Activated T-cell treated with anti-CD3 and anti-CD28 coated beads for 1 hour (primary cell): ENCODE measurements at places on chromosomes 1 and 21.

DNA sequence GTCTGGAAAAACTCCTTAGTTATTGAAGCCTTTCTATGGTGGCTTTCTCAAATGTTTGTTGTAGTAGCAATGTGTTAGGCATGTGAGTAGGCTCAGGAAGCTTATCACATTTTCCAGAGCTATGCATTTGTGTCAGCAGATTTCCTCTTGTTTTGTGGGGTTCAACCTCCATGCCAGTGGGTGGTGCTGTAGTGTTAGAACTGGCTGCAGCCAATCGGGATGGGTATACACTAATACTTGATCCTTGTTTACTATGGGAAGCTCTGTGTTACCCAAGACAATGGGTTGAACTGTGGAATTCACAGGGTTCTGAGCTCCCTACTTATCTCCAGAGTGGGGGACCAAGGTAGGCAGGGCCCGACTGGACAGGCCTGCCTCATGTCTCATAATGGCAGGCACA is 348.5 kb upstream of the ADAMTS5 start:
- no peak for DNase-seq

- no peak for DNase-seq
Observed at GRCh38 chr1:98325646-98326440, 335.7 kb upstream of the SNX7 start.

GRCh38 chr21:27818847-27819246 is 852.0 kb upstream of the ADAMTS5 start:
- no peak for DNase-seq

GRCh38 chr1:223651291-223651991 is 14.1 kb downstream of the CAPN8 start:
- DNase-seq: no peak

DNA sequence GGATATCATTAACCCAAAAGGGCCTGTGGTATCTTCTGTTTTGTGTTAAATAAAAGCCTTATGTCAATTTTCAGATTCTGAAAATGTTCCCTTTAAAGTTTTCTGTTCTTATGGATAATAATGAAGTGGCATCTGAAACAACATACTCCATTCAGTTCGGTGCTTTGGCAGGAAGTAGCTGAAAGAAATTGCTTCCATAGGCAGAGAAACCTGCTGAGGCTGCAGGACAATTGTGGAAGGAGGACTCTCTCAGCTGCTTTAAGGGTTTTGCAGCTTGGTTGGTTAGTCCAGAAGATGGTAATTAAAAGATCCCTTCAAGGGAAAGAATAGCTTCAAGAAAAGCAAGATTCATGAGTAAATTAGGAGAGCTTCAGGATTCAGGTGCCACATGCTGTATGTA is 30.5 kb upstream of the NRIP1 start:
- no peak for DNase-seq

DNA sequence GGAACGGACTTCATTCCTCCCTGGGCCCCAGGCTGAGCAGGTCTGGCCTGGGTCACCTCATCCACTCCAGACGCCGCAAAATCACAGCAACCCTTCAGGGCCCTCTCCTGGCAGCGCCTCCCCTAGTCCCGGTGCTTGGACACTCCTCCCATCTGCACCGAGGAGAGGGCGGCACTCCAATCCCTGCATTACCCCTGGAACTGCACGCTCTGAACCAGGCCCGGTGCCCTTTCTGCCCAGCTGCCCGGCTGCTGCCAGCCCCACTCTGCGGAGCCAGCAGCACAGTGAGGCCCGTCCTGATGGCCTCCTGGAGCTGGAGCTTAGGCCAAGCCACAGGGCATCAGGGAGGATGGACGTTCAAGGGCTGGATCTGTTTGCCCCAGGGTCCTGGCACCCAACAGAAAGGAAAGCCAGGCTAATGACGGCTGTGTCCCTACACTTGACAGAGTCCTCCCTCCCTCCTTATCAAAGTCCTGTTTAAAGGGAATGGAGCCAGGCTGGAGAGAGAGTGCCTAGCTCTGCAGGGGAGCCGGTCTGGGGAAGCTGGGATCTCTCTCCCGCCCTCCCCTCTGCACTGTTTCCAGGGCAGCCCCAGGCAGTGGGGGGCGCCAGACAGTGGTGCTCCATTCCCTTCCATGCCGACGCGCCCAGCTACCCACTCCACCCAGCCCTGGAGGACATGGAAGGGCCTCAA is 12.7 kb downstream of the COL6A2 start:
- no peak for DNase-seq

GRCh38 chr21:38910390-38911067 is 104.8 kb downstream of the ETS2 start:
- no peak for DNase-seq

DNA sequence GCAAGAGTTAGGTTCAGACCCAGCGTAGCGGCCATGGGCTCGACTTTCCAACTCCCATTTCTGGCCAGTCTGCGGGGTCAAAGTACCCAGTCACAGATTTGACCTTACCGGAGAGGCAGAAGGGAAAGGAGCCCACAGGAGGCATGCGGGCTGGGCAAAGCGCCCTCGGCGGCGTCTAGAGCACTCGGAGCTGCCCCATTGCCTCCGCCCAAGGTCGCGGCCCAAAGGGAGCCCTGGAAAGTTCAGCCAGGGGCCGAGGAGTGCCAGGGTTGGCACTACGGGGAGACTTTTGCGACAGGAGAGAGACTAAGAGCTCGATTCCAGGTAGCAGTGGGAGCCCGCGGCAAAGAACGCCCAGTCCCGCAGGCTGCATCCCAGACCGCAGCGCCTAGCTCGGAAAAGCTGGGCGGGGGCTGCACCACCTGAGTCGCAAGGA is 896 bp downstream of the KANK4 start:
- no peak for DNase-seq

DNA sequence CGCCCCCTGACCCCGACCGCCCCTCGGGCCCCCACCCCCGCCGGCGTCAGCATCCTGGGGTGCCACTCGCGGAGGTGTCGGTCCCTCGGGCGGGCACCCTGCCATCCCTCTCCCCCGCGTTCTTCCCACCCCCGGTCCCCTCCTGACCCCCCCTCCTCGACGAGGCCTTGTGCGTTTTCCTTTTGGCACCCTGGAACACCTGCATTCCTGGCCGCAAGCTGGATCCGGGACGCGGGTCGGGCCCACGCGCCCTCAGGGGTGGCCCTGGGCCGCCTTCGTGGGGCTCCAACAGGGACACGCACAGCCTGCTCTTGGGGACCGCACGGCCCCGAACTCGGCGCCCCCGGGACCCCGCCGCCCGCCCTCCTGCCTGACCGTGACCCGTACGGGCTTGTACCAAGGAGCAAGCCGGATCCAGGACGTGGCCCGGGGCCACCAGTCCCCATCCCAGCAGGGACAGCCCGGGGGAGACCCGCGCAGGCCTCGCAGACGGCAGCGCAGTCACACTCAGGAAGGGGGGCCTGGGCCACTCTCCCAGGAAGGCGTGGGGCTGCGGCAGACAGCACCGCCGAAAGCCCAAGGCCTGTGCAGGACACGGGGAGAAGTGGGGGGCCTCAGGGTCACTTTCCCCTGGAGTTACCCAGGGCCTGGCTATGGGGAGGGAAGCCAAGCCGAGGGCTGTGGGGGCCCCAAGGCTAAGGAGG is 579 bp upstream of the SLC19A1 start:
- DNase-seq: peak; percentile 23

DNA sequence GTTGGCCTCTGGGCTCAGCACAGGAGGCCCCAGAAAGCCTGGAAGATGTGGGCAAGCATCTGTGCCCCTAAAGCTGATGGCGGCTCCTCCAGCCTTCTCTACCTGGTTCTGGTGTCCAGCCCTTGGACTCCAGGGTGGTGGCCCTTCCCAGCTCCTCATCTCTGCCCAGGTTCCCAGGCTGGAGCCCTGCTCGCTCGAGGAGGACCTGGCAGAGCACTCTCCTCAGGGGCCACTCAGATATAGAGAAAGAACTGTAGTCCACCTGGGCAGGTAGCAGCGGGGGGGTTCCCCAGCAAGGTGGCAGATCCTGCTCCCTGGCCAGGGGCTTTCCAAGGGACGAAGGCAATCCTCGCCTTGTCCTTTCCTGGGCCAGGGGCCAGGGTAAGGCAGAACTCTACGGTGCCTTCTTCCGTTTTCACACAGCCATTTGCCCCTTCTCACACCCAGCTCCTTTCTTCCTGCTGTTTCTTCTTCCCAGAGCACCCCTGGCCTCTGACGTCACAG is 18.9 kb downstream of the WNT4 start:
- DNase-seq: no peak

- DNase-seq: no peak
Observed at GRCh38 chr1:229130028-229130668, 140.8 kb upstream of the RAB4A start.

DNA sequence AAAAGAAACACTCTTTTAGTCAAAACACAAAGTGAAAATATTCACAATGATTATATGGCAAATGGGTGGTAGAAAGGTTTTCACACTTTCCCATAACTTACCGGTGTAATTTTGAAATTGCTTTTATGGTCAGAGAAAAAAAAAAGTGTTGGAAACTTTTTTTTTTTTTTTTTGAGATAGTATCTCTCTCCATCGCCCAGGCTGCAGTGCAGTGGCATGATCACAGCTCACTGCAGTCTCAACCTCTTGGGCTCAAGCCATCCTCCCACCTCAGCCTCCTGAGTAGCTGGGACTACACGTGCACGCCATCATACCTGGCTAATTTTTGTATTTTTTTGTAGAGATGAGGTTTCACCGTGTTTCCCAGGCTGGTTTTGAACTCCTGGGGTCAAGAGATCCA is 3.3 kb downstream of the IFNGR2 start:
- DNase-seq: no peak

DNA sequence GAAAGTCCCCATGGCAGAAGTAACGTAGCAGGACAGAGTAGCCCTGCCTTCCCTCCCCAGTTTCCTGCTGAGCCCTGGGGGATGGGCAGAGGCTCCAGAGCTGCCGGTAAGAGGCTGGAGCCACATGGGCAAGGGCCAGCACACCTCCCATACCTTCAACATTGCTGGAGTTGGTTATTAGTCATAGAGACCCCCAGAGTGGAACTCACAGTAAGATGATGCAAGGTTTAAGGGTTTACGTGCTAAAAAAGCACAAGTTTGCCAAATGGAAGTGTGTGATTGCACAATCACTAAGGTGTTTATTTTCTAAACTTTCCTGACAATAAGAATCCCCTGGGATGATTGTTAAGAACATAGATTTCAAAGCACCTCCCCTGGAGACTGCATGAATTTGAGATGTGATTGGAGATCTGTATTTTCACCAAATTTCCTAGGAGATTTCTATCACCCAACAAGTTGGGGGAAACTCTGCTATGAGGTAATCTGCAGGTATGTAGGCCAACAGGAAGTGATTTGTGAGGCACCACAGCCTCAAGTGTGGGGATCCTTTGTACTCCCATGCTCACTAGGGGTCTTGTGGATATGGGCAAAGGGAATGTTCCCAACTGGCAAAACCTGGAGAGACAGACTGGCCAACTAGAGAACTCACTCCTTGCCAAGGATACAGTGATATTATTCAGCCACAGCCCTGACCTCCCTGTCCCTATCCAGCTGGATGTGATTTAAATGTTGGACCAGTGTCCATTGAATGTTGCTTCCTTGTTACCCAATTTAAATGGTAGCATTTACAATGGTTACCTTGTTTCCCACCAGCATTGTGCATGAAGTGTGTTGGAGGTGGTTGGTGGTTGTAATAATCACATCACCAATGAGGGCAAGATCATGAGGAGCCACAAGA is 37.1 kb upstream of the CSF1 start:
- no peak for DNase-seq

GRCh38 chr21:39452207-39452969 is 618 bp downstream of the SH3BGR start:
- no peak for DNase-seq

DNA sequence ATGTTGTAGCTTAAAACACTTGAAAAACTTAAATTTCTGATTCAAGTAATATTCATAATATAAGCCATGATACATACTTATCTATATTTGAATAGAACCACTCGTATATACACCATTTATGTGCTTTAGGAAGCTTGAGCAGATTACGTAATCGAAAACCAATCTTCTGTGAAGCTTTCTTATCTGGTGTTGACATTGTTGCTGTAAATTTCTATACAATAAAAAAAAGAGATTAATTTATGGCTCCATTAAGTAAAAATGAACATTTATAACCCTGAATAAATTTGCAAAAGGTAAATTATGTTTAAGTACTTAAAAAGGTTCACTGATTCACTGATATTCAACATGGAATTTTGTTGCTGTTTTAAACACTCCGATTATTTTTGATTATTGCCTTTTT is 21.4 kb downstream of the LIN9 start:
- DNase-seq: no peak

DNA sequence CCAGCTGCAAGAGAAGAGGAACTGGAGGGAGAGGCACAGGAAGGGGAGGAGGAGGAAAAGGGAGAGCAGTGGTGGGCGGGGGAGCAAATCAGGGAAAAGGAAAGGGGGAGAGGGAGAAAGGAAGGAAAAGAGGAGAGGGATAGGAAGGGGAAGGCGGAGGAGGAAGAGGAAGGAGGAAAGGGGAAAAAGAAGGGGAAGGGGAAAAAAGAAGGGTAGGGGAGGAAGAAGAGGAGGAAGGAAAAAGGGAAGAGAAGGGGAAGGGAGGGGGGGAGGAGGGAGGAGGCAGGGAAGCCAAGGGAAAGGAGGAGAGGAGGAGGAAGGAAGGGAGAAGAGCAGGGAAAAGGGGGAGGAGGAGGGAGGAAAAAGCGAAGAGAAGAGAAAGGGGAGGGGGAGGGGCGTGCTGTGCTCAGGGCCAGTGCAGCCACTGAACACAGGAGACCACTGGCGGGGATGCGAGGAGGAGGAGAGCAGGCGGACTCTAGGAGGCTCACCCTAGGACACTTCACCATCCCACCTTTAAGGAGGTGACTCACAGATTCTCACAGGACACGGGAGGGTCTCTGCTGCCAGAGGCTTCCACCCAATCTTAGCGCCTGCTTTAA is 33.1 kb downstream of the PGBD5 start:
- DNase-seq: no peak

DNA sequence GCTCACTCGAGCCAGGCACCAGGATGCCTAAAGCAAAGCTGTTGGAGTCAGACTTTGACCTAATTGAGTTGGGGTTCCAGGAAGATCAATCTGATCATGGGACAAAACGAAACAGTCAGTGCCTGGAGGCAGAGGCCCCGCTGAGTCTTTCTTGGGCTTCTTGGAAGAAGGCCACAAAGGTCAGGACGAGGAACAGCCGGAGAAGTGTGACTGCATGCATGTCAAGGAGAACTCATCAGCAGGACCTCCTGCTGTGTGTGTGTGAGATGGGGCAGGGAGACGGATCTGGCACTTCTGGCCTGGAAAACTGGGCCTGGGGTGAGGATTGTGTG is 190.8 kb downstream of the CAMTA1 start:
- no peak for DNase-seq
